Right kidney (tissue), 9 donors: ENCODE measurements at places on chromosomes 7 and 10.
A peak's percentile ranks its signal among the peaks of the same experiment; 100 is the strongest.

- DNase-seq: no peak
Measured at GRCh38 chr7:92260248-92260781, 14.5 kb downstream of the ANKIB1 start.

DNA sequence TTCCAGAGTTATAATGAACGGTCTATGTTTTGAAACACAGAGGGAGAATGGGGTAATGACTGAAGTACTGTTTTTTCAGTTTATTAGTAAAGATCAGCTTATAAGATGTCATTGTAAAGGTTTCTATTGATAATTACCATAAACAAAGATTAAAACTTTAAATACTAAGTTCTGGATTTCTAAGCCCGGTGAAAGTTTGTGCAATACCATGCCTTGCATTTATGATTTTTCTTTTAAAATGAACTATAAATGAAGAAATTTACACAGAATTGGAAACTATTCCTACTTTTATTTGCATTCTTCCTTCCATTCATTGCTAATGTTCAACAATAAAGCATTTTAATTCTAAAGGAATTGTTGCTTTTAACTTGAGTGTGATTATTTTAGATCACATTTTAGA lies 4.9 kb downstream of the MEOX2 start:
- no peak for DNase-seq

DNA sequence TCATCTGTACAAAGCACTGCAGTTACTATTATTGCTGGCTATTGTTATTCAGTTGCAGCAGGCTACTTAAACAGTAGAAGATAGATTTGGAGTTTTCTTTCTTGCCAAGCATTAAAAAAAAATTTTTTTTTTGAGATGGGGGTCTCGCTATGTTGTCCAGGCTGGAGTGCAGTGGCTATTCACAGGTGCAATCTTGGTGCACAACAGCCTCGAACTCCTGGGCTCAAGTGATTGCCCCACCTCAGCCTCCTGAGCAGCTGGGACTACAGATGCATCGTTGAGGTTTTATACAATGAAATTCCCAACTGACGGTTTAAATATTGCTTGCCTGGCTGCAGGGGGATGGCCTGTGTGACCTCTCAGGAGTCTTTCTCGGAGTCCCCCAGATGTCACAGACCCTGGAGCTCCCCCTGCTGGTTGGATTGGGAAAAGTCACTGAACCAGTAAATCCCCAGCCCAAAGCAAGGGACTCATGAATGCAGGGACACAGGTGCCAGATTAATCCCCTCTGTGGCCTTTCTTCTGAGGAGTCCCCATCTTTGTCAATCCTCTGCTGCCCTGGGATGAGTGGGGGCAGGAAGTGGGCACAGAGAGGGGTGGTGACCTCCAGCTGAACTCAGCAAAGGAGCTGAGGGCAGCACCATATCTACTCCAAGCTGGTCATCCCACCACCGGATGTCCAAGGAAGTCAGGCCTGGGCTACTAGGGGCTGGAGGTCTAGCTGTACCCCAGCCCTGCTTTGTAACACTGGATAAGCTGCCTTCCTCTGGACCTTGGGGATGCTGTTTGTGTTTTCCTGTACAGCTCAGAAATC lies 149.6 kb downstream of the C10orf105 start:
- peak; percentile 42 for DNase-seq

GRCh38 chr10:97543025-97543546 lies 29.5 kb upstream of the ANKRD2 start:
- DNase-seq: no peak

GRCh38 chr10:52729271-52730104 lies 43.1 kb downstream of the MBL2 start:
- DNase-seq: peak; percentile 30

GRCh38 chr7:117171106-117171505 lies 151.8 kb downstream of the WNT2 start:
- no peak for DNase-seq

GRCh38 chr10:132851451-132851850 lies 65.5 kb upstream of the NKX6-2 start:
- DNase-seq: no peak

DNA sequence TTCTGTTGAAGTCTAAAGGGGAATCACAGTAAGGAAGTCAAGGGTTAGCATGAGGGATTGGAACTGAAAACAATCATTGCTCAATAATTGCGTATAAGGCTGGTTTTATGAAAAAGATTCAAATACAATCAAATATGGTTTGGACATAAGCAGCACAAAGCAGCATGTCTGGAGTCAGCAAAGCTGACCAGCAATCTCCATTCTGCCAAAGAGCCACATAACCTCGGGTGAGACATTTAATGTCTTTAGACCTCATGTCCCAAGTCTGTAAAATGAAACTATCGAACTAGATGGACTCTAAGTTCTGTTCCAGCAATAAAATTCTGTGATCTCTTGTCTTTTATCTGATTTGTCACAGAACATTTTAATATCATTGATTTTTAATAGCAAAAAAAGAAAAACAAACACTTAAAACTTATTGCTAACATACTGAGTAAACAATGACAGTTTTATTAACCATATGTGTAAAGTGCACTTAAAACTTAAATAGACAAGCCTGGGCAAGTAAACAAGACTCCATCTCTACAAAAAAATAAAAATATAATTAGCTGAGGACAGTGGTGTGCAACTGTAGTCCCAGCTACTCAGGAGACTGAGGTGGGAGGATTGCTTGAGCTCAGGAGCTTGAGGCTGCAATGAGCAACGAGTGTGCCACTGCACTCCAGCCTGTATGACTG lies 217.0 kb downstream of the MAGI2 start:
- DNase-seq: no peak

DNA sequence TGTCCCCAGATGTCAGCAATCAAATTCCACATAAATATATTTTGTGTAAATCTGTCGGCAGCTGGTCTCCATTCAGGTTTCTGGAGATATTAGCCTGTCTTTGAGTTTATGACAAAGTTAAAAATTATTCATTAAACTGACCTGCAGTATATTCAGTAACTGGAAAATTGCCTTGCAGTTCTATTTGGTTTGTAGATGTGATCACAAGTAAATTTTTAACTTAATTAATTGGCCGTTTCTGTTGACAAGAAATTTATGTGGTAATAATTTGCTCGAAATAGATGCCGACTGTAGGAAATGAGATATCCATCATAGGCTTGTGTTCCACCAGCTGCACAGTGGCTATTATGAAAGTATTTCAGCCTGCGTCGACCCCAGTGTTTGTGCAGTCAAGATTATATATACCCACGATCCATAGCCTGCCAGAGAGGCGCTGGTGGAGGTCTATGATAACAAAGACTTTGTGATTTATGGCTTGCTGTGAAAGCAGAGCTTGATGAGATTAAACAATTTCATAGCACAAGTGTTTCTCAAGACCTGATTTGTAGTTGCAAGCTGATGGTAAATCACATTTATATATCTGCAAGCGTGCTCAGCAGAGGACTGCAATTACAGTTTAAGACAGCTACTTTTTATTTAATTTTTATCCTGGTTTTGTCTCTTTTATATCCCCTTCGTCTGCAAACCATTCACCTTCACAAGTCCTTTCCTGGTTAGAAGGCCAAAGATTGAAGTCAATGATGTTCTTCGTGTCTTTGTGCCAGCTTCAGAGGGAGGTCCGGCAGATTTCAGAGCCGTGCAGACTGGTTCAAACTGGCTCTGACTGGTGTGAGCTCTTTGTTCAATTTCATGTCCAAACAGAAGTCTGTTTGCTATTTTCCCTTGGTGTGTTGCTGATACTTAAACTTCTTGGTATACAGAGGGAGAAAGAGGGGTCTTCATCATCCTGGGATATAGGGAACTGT lies 850.9 kb downstream of the LRMDA start:
- peak; percentile 78 for DNase-seq

- DNase-seq: no peak
Measured at GRCh38 chr10:27369880-27370279, 129.3 kb upstream of the ACBD5 start.

- DNase-seq: no peak
Measured at GRCh38 chr10:51654918-51655317, 44.5 kb downstream of the CSTF2T start.

DNA sequence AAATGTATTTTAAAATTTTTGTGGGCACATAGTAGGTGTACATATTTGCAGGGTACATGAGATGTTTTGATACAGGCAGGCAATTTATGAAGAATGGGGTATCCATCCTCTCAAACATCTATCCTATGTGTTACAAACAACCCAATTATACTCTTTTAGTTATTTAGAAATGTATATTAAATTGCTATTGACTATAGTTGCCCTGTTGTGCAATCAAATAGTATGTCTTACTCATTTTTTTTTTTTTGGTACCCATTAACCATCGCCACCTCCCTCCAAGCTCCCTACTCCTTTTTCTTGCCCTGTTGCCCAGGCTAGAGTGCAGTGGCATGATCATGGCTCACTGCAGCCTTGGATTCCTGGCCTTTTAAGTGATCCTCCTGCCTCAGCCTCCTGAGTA lies 128.1 kb downstream of the BAMBI start:
- no peak for DNase-seq

DNA sequence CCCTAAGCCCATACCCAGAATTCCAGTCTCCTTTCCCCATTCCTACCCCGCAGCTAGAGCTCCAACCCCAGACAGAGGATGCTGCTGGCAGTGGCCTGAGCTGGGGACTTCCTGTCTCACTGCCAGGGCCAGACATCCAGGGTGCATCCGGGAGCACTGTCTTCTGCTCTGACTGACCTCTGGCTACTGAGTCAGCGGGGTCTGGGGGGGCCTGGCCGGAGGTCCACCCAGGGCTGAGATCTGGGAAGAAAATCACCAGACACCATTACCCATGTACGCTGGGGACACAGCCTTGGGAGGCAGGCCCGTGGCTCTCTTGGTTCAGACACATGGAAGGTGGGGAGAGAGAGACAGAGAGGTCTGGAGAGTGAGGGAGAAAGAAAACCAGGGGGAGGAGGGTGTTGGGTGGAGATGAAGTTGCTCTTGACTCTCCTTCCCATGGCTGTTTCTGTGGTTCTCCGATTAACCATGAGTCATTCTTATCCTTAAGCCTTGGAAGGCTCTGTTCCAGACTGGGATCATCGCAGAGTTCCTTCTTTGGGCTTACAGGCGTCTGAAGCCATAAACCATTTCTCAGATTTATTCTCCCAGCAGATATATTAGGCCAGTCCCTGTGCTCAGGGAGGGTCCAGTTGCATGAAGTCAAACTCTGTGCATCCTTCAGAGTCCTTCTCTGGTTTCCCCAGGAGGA lies 23.6 kb downstream of the TSPAN15 start:
- DNase-seq: no peak

DNA sequence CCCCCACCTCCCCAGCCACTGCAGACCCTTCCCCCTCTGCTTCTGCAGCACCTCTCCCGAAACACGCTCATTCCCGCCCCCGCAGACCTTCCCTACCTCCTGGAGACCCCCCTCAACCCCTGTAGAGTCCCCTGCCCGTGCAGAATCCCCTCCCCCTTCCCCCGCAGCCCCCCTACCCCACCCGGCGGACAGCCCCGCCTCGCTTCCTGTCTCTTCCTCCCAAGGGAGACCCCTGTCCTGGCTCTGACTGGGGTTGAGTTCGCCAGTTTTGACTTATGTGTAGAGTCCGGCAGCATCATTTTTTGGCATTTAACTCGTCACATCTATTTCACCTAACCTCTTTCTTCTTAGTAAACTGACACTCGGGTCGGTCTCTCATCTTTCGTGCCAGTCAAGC lies 54.0 kb downstream of the ALOX5 start:
- no peak for DNase-seq
